ENCODE measurements at places on chromosomes 13 and 19.

- DNase-seq, result no peak
These were observed 188.4 kb downstream of the ITGBL1 start for GRCh38 chr13:101640788-101641400.

DNA sequence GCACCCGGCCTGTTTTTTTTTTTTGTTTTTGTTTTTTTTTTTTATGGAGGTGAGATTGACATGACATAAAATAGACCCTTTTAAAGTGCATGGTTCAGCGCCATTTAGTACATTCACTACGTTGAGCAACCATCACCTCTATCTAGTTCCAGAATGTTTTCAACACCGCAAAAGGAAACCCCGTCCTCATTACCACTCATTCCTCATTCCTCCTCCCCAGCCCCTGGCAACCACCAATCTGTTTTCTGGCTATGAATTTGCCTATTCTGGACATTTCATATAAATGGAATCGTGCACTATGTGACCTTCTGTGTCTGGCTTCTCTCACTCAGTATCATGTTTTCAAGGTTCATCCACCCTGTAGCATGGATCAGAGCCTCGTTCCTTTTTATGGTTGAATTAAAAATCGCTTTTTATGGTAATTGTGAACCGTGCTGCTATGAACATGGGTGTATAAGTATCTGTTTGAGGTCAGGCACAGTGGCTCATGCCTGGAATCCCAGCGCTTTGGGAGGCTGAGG is 9.9 kb upstream of the ADGRE5 start:
- DNase-seq, result no peak

DNA sequence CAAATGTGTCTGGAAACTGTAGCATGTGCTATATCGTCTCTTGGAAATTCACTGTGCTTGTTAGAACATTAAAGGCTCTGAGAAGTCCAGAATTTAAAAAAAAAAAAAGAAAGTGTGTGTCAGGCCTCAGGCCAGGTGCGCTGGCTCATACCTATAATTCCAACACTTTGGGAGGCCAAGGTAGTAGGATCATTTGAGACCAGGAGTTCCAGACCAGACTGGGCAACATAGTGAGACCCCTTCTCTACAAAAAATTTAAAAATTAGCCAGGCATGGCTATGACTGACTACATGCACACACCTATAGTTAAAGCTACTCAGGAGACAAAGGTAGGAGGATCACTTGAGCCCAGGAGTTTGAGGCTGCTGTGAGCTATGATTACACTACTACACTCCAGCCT is 4.9 kb downstream of the HNRNPUL1 start:
- no peak for DNase-seq

DNA sequence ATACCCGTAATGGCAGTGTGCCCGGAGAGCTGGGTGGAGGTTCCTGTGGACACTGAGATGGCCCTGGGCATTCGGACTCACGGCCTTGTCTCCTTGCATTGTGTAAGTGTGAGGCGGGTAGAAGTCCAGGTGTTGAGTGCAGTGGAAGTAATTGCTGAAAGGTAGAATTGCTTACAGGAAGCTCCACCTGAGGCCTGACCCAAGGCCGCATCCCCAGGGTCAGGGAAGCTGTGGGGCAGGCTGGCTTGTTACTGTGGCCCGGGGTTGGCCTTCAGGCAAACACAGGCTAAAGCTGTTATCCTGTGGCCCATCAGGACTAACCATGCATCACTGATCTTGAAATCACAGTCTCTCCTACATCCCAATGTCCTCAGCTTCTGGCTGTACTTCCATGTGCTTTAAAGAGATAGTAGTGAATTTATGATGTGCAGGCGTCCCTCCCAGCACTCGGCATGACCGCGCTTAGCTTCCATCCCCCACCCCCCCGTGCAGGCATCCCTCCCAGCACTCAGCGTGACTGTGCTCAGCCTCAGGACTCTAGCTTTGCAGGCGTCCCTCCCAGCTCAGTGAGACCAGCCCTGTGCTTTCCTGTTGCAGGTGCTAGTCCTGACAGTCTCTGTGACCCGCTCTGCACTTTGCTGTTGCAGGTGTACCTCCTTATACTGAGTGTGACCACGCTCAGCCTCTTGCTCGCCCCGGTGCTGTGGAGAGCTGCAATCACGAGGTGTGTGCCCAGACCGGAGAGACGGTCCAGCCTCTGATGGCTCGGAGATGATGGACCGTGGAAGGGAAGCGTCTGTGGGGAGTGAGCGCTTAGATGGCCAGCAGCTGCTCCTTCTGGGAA is 35.6 kb upstream of the TFDP1 start:
- DNase-seq, result no peak

- no peak for DNase-seq
These were observed 5.8 kb downstream of the SMIM7 start for GRCh38 chr19:16654140-16654539.

GRCh38 chr13:114022309-114022669 is 48.4 kb upstream of the C13orf46 start:
- no peak for DNase-seq

DNA sequence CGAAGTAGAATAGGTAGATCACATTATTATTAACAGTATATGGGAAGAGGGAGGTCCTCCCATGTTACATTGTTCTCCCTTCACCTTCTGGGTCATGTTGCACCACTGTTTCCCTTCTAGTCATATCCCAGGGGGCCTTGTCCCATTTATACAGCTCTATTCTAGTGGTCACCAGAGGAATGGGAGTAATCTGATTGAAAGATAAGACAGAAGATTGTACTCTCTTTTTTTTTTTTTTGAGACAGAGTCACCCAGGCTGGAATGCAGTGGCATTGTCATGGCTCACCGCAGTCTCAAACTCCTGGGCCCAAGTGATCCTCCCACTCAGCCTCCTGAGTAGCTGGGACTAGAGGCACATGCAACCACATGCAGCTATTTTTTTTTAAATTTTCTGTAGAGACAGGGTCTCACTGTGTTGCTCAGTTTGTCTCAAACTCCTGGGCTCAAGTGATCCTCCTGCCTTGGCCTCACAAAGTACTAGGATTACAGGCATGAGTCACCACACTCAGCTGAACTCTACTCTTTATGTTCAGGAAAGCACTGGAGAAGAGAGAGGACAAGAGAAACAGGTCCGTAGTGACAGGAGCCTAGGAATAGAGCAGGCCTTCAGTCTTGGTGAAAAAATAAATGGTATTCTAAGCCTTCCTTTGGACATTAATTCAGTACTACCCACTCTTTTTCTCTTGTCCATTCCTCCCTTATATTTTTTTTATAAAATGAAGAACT is 4.3 kb upstream of the ZNF529 start:
- no peak for DNase-seq

- DNase-seq, result no peak
These were observed 6.8 kb downstream of the ZNF526 start for GRCh38 chr19:42226886-42227285.

GRCh38 chr19:41531438-41532311 is 44.3 kb upstream of the CEACAM21 start:
- DNase-seq, result peak; percentile 33

GRCh38 chr19:11321191-11322126 is 18.0 kb downstream of the RAB3D start:
- no peak for DNase-seq

- DNase-seq, result no peak
These were observed 20.0 kb upstream of the CYSLTR2 start for GRCh38 chr13:48633700-48634099.

DNA sequence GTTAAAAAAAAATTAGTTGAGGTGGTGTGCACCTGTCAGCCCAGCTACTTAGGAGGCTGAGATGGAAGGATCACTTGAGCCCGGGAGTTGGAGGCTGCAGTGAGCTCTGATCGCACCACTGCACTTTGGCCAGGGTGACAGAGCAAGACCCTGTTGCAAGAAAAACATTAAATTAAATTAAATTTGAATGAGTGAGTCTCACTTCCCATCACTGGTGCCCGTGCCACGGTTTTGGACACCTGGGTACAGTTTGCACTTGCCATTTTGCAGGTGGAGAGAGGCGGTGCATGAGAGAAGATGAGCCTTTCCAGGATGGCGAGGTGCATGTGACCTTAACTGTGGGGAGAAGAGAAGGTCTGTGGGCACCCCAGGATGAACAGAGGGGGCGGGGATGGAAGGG is 60.3 kb upstream of the ZNF536 start:
- no peak for DNase-seq

DNA sequence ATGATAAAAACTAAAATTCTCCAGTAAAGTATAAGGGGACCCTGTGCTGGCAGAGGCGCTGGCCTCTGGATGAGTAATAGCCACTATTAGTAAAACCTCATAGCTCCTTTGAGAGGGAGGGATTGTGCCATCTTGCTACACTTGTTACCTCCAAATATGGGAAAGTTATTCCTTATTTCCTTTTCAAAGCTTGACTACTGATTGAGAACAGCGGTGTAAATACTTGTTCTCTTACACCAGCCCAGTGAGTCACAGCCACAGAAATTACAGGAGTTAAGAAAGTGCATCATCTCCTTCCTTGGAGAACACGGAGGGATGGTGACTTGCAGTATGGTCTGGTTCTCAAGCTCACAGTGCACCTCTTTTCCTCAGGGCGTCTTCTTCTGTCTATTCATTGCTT is 379.0 kb downstream of the EFNB2 start:
- no peak for DNase-seq

- no peak for DNase-seq
These were observed 11.2 kb downstream of the METTL21C start for GRCh38 chr13:102683637-102684036.

GRCh38 chr13:28031896-28032288 is 43.4 kb upstream of the URAD start:
- no peak for DNase-seq

DNA sequence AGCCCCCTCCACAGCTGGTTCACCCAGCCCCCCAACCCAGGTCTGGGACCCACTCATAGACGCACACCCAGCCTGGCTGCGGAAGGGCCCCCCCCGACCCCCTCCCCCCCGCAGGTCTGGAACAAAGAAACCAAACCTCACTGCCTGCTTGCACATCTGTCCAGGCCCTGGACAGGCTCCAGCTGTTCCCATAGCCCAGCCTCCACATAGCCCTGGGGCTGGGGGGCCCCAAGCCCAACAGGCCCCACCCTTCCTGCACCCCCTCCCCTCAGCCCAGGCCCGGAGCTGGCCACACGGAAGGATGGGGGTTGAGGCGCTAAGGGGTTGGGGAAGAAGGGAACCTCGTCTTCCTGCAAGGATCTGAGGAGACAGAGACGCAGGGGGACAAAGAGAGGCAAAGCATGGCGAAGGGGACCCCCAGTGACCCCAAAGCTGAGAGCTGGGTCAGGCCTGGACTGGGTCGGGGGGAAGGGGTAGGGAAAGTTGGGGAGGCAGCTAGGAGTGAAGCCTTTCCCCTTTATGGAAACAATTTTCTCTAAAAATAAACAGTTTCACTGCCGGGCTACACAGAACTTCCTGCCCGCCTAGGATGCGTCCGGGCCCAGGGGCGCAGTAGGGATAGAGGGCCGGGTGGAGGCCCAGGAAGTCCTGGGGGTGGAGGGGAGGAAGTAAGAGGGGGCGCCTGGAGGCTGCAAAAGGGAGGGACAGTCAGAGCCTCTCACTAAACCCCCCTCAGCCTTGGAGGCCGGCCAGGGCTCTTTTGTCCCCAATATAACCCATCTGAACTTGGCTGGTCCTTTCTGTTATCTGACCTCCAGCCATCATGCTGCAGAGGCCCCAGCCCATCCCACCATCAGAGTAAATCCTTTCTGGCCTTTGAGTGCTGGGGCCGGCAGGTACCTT is 2.4 kb downstream of the KANK2 start:
- peak; percentile 26 for DNase-seq

GRCh38 chr13:33696530-33696929 is 121.4 kb upstream of the RFC3 start:
- no peak for DNase-seq

DNA sequence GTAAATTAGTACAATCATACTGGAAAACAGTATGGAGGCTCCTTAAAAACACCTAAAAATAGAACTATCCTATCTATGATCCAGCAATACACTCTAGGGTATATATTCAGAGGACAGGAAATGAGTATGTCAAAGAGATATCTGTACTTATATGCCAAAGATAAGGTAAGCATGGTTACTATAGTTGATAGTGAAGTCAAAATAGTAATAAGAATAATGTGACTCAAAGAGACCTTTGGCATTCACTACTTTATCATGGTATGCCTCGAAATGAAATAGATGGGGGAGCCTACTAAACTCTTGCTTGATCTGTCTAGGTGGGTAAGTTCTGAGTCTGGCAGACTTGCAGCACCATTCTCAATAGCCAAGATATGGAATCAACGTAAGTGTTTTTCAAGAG is 30.3 kb downstream of the FXYD5 start:
- no peak for DNase-seq

- no peak for DNase-seq
These were observed 42.2 kb upstream of the FLT1 start for GRCh38 chr13:28537171-28537570.

DNA sequence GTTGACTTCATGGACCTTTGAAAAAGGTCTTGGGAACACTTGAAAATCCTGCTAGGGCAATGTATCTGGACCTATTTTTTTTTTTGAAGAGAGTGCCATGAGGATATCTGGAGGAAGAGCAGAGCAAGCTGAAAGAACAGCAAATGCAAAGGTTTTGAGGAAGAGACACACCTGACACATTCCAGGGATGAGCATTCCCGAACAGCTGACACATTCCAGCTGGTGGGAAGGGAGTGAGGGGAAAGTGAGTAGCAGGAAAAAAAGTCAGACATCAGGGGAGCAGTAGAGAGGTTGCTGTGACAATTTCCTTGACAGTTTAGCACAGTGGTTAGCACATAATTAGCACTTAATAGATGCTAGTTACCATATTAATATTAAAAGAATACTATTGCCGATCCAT is 14.7 kb downstream of the DGKH start:
- no peak for DNase-seq

DNA sequence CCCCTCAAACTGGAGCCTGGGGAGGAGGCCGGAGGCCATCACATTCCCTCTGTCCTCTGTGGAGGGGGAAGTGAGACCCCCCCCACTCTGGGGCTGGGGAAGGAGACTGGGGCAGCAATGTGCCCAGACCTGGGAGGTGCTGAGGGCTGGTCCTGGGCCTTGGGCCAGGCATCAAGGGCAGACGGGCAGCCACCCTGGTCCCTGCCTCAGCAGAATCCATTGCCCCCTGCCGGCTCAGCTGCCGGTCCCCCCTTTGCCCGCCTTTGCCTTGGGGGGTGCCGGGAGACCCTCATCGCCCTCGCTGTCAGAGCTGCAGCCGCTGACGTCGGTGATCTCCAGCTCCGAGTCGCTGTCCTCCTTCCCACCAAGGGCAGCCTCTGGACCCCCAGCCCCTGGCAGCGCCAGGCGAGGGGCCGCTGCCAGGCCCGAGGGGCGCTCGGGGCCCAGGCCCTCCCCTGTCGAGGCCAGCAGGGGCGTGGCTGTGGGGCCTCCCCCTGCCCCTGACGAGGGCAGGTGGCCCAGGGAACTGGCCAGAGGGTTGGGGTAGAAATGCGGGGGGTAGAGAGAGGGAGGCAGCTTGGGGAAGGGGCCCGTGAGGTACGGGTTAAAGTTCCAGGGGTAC is 20.1 kb downstream of the ERFL start:
- DNase-seq, result no peak

- DNase-seq, result no peak
These were observed 8.9 kb downstream of the ZNF541 start for GRCh38 chr19:47564081-47564480.

DNA sequence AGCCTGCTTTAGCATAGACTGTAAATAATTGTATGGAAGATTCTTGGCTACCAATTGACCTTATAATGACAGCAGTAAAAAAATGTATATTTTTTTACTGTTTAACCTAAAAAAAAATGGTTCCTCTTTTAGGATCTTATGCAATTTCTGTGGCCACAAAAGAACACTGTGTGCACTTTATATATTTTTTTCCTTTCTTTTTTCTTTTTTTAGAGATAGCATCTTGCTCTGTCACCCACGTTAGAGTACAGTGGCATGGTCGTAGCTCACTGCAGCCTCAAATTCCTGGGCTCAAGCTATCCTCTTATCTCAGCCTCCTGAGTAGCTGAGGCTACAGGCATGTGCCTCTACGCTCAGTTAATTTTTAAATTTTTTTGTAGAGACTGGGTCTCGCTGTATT is 6.1 kb downstream of the FLT3 start:
- no peak for DNase-seq

GRCh38 chr13:35512271-35512920 is 35.9 kb upstream of the MAB21L1 start:
- no peak for DNase-seq

Data from right renal cortex interstitium (tissue), 3 donors.